ENCODE measurements at places on chromosomes 7 and 10.

GRCh38 chr10:73110345-73110849, at the start of gene NUDT13:
Gene NUDT13, plus strand, starts transcription at chr10:73110455. Its CDS starts 3,911 bp downstream, at chr10:73114366.
- peak; percentile 61 for DNase-seq

DNA sequence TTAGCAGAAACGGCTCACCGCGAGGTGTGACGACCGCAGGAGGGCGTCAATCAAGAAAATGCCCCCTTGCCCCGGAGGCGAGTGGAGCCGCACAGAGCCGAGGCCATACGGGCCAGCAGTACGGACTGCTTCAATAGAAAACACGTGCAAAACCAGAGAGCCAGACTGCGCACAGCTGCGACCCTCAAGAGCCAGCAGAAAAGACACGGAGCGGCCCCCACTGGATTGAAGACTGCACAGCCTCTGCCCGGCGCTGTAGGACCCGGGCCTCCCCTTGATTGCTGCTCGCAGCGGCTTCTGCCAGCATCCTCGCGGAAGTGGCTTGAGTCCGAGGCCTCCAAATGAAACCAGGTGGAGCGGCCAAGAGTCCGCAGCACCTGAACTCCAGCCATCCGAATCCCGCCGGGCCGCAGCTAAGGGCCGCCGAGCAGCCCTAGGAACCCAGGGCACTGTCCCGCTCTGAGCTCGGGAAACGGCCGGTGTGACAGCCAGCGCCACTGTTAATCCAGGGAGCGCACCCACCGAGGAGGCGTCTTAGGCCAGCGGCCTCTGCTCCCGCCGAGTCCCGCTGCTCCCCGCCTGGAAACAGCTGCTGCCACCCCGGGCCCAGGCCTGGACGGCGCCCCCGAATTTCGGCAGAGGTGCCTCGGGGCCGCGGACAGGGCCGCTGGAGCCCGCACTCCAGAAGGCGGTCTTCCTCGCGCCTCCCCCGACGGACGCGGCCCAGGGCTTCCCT, 660 bp upstream of the HHEX start:
- DNase-seq, result peak; percentile 49

DNA sequence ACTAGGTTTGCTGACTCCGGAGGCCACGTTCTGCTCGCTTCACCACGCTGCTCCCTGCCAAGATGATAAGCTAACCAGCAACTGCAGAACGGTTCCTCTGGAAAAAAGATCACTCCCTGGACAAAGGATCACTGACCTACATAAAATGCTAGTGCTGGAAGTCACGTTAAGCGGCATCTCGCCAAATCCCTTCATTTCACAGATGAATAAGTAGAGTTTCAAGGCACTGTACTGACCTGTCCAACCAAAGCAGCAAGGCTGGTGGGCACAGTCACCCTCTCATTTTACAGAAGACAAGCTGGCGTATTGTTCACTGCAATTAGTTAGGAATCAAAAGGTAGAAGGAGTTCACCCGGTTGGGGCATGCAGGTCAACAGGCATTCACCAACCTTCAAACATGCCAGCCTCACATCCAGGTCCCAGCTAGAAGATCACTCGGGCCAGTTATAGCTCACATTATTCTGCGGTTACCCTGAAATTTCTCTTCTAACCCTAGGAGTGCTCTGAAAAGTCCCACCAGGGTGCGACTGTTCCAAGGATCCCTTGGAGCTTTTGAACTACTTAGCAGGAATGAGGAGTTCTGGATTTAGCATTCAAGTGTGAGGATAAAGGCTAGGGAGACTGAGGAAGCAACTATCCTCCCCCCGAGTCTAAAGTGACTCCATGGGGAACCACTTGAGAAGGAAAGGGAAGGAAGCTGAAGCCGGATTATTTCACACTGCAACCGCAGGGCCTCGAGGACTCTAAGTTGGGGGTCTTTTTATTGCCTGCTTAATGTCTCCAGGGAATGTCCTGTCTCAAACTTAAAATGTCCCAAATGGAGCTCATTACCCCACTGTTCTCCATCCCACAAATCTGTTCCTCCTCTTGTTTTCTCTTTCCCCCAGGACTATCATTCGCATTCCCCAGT, 32.8 kb downstream of the HIPK2 start:
- DNase-seq, result no peak

- DNase-seq, result no peak
Observed at GRCh38 chr7:134153493-134154136, 26.5 kb downstream of the LRGUK start.

GRCh38 chr10:96632974-96633710, 46.3 kb upstream of the TM9SF3 start:
- DNase-seq, result no peak

DNA sequence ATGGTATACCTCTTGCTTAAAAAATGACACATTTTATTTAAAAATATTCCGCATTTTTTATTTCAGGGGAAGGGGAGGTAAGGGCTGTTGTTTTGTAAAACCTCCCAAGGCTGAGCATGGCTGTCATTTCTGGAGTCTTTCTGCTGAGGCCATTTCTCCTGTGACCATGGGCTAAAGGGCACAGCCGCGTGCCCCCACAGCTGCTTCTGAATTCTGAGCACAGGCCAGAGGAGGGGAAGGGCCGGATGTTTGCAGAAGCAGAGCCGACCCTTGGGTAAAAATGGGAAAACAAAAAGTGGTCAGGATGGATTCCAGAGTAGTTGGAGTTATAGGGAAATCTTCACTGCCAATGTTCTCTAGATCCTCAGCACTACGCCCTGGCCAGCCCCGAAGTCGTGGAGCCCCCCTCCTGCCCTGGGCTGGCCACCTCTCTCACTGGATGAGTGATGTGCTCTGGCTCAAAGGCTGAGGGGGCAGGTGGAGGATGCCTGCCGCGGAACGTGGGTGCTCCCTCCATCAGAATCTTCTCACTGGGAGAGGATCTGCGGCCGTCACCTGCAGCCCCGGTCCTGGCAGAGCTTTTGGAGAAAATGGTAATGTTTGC, 131.3 kb upstream of the ZEB1 start:
- no peak for DNase-seq

- DNase-seq, result no peak
Observed at GRCh38 chr7:35253460-35253709, 515 bp downstream of the TBX20 start.

- DNase-seq, result no peak
Observed at GRCh38 chr10:132137111-132138072, 49.4 kb upstream of the DPYSL4 start.

DNA sequence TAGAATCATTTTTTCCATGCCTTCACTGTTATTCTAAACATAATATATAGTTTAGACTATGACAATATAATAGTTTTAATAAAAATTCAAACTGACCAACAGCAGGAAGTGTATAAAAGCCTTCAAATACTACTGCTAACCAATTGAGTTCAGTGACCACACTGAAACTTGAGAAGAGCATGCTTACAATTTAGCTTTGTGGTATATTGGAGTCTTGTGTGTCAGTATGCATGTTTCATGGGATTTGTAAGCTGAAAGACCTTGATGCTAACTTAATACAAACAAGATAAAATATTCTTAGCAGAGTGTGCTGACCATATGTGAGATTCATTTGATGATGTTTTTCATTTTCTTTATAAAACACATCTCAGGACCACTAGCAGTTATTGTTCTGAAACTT, 395.5 kb downstream of the SUGCT start:
- no peak for DNase-seq

- no peak for DNase-seq
Observed at GRCh38 chr10:16856567-16856966, 39.3 kb upstream of the RSU1 start.

- no peak for DNase-seq
Observed at GRCh38 chr7:11466517-11467105, 365.4 kb downstream of the THSD7A start.

DNA sequence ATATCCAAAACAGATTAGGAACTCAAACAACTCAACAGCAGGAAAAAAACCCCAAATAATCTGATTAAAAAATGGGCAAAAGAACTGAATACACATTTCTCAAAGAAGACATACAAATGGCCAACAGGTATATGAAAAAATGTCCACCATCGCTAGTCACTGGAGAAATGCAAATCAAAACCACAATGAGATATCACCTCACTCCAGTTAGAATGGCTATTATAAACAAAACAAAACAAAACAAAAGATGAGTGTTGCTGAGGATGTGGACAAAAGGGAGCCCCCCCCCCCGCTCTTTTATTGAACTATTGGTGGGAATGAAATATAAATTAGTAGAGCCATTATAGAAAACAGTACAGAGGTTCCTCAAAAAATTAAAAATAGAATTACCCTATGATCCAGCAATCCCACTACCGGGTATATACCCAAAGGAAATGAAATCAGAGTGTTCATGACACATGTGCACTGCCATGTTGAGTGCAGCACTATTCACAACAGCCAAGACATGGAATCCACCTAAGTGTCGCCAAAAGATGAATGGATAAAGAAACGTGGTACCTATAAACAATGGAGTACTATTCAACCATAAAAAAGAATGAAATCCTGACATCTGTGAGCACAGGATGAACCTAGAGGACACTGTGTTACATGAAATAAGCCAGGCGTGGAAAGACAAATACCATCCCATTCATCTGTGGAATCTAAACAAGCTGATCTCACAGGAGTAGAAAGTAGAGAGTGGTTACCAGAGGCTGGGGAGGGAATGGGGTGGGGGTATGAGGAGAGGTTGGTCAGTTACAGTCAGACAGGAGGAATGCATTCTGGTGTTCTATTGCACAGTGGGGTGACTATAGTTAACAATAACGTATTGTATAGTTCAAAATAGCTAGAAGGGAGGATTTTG, 78.1 kb upstream of the RHEB start:
- no peak for DNase-seq

DNA sequence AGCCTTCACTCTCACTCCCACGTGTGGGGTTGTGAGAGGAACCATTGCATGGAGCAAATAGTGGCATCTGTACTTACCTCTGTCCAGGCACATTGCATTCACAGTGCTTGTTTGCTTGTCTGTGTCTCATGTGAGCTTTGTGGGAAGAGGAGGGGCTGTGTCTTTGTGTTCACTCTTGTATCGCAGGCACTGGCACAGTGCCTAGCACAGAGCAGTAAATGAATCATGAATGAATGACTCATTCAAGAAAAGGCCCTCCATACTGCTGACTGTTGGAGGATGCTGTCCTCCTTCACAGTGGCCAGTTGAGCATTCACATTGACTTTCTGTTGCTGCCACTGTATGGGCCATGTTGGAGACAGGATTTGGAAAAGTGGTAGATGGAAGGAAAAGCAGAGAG, 125.3 kb downstream of the SORCS3 start:
- no peak for DNase-seq

- DNase-seq, result no peak
Observed at GRCh38 chr10:21043044-21043443, 145.9 kb upstream of the NEBL start.

GRCh38 chr10:33355274-33355673, 20.8 kb upstream of the NRP1 start:
- no peak for DNase-seq

DNA sequence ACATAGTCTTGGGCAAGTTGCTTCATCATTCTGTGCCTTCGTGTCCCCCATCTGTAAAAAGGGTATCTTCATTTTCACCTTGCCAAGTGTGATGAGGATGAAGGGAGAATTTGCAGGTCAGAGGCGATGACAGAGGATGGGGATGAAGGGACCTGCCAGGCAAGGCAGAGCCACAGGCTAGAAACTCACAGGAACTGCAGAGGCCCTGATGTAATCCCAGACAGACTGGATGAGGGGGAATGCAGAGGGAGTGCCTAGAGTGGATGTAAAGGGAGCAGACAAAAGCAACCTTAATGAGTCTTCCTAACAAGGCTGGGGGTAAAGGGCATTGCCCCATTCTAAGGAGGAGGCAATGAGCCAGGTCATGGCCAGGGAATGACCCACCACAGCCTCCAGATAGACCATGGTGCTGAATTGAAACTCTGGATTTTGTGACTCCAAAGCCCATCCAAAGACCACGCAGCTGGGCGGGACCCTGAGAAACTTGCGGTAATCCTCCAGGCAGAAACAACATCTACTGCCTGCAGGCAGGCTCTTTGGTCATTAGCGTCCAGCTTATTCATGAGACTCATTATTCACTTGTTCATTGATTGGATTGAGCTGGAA, 1.9 kb downstream of the ANTXRL start:
- no peak for DNase-seq

- DNase-seq, result no peak
Observed at GRCh38 chr10:30432622-30433305, 1.2 kb upstream of the MAP3K8 start.

- no peak for DNase-seq
Observed at GRCh38 chr10:558364-558763, 131.1 kb downstream of the DIP2C start.

GRCh38 chr7:75836798-75837197, 23.2 kb upstream of the CCL24 start:
- DNase-seq, result no peak

- DNase-seq, result no peak
Observed at GRCh38 chr7:21430575-21430954, 2.7 kb downstream of the SP4 start.

- DNase-seq, result no peak
Observed at GRCh38 chr10:93061594-93062513, 1.3 kb downstream of the CYP26C1 start.

- DNase-seq, result no peak
Observed at GRCh38 chr10:113094114-113094486, 144.1 kb downstream of the TCF7L2 start.

- DNase-seq, result no peak
Observed at GRCh38 chr10:100826661-100826982, 81.2 kb downstream of the PAX2 start.

DNA sequence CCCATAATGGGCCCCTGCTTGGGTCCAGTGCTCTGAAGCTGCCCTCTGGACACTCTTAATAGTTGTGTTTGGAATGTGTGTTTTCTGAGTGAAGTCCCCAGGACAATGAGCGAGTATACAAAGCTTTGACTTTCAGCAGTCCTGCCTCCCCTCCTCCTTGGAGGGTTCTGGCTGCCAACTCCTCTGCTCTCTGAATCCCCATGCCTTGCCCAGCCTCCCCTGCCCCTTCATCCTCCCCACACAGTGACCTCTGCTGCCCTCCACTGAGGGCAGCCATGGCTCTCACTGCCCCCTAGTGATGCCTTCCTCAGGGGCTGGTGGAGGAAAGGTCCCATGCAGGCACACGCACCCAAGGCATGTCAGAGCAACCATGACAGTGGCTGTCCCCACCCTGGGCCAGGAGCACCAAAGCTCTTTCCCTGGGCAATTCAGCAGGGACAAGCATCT, 40.9 kb downstream of the FRMPD2 start:
- DNase-seq, result peak; percentile 23

DNA sequence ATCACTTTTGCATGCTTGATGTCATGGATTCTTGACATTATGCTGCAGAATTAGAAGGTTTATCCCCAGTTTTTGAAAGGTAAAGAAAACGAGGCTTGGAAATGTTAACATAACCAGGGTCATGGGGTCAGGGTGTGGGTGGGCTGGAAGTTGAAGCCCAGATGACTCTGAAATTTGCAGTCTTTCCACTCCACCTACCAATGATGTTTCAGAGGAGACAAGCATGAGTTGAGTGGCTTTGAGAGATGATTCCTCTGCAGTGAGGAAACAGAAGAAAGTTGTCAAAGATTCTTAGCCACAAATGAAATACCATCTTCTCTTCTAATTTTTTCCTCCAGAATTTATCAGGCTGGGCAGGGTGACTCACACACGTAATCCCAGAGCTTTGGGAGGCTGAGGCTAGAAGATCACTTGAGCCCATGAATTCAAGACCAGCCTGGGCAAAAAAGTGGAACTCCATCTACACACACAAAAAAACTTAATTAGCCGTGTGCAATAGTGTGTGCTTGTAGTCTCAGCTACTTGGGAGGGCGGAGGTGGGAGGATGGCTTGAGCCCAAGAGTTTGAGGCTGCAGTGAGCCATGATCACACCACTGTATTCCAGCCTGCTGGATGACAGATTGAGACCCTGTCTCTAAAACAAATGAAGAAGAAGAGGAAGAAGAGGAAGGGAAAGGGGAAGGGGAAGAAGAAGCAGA, 239.1 kb upstream of the AUTS2 start:
- no peak for DNase-seq

GRCh38 chr7:139034855-139035585, 822 bp downstream of the ZC3HAV1L start:
- DNase-seq, result peak; percentile 43

Data from liver (tissue), 10 donors.